ENCODE measurements at places on chromosomes 5 and 9.

DNA sequence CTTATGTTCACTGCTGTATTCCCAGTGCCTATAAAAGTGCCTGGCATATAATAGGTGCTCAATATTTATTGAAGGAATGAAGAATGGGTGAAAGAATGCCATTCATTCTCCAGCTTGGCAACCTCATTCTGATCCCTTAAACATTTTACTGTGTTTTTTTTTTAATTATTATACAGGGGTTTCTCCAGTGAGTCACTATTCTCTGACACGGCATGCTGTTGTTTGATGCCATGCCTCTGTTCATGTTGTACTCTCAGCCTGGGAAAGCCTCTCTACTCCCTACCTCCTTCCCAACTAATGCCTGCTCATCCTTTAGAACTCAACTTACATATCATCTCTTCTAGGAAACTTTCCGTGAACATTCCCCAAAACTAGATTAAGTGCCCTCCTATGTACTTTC lies 70.2 kb upstream of the PHF24 start:
- no peak for DNase-seq

DNA sequence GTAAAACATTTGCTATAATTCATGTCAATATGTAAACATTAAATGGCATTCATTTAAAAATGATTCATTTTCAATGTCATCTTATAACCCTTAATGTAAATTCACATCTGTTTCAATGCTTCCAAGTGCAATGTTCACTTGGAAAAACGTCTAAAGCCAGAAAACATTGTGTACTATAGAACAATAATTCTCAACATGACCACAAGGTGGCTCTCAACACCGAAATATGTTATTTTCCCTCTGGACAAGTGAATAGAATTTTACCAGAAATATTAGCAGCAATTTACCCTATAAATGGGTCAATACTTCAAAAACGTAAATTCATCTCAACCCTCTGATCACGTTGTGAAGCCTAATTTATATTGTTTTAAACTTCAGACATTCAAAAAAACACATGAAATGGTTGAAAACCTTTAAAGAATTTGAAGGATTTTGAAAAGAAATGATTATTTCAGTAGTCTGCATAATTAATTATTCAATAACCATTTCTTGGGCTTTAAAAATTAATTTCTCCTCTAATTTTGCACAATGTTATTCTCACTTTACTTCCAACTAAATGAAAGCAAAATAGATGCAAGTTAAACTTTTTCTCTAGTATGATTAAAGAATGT lies 11.0 kb downstream of the CDH10 start:
- no peak for DNase-seq

GRCh38 chr5:41482173-41482572 lies 28.2 kb downstream of the PLCXD3 start:
- no peak for DNase-seq

GRCh38 chr5:14245132-14245925 lies 102.2 kb downstream of the TRIO start:
- no peak for DNase-seq

GRCh38 chr9:68867066-68867465 lies 146.8 kb downstream of the PRKACG start:
- no peak for DNase-seq

DNA sequence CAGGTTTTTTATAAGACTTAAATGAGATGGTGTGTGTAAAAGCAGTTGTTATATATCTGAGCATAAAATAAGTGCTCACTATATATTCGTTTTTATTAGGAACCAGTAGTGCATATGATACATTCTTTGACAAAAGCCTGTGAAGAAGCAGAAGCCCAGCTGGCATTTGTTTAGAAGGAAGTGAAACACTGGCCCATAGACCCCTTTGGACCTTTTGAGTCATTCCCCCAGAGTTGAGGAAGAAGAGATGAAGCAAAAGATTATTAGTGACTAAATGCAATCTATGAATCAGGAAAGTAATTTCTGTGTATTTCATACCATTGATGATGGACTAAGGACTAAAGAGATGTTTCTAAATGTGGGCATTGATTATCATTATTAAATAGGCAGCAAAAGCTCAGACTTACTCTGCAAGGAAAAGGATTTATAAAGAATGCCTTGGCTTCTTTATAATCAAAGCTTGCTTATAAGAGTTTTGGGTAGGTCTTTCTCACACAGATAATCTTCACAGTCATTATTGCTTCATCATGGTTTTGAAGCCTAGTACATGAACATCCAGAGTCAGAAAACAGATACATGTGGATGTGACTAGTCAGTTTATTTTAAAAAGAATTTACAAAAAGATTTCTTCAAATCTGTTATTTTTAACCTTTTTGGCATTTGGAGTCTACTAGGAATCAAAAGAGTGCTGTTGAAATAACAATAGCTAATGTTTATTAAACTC lies 16.9 kb upstream of the FER start:
- no peak for DNase-seq

- DNase-seq: no peak
Observed at GRCh38 chr5:96175090-96175489, 213.4 kb upstream of the ELL2 start.

DNA sequence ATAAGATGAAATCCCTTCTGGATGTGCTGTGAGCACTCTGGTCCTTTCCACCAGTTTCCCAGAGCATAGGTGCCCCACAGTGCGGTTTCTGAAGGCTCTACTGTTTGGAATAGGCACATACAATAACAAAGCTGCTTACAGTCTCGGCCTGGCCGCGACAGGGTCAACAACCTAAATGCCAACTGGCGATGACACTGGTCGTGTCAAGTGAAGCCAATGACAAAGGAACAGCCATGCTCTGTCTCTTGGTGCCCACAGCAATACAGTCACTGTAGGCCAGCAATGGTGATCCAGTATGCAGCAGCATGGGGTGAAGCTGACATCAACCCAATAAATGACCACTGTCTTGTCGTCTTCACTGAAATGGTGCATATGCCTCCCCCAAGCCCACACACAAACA lies 47.8 kb upstream of the EQTN start:
- DNase-seq: no peak

DNA sequence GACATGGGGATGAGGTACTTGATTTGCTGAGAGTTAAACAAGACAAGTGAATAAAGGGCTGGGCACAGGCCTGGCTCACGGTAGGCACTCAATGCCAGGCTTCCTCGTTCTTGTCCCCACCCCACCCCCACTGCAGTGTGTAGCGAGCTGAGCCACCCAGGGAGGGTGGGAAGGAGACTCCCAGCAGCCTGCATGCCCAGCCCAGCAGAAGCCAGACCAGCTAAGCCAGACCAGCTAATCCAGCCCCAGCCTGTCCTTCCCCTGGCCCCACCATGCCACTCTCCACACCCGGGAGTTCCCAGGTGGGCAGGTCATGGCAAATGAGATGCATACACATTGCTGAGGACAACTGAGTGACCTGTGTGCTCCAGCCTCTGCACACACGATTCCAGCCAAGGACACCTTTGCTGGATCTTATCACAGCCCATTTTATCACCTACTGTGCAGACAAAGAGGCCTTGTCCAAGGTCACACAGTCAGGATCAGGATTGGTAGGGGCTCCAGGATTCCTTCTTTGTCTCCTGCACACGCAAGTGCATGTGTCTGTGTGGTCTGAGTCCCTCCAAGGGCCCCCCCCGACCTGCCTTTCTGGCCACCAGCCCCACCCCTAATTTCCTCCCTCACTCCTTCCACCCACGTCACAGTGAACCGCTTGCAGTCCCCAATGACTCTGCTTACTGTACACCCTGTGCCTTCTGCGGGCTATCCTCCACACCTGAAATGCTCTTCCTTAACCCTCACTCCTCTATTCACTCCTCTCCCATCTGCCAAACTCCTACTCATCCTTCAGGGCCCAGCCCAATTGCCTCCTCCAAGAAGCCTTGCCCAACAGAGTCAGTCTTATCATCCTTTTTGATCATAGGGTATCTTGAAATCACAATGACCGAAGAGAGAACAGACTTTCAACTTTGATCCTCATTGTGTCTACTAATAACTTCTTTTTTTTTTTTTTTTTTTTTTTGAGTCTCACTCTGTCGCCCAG lies 26.6 kb downstream of the DUSP1 start:
- no peak for DNase-seq

DNA sequence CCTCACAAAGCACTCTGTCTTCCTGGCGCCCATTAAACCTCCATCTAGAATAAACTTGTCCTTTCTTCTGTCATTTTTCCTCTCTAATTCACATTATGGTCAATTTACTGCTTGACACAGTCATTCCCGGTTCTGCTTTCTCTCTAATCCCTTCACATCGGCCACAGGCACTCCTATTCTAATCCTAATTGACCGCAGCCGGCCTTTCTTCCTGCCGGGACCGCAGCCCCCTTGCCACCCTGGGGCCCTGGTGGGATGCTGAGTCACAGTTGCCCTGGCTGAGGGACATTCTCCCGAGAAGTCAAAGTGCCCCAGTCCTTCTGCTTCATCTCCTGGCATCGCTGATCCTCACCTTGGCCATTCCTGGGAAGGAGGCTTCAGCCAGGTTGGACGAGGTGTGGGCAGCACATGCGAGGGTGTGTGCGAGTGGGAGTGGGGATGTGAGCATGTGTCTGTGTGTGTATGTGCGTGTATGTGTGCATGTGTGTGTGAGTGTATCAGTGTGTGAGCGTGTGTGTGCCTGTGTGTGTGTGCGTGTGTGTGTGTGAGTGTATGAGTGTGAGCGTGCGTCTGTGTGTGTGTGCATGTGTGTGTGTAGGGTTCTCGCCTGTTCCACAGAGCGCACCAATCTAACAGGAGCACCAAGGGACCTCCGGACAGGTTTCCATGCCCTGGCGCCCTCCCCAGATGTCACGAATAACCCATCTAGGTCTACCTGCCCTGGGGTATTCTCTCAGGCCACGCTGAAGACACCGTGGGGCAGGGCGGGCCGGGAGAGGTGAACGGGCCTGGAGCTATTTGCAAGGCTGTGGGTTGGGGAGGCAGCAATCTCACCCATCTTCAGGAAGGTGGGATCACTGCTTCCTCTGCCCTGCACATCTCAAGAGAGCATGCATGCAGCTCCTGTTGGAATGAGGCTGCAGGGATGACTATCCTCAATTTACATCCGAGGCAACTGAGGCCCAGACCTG lies 191.2 kb downstream of the PAX5 start:
- no peak for DNase-seq

DNA sequence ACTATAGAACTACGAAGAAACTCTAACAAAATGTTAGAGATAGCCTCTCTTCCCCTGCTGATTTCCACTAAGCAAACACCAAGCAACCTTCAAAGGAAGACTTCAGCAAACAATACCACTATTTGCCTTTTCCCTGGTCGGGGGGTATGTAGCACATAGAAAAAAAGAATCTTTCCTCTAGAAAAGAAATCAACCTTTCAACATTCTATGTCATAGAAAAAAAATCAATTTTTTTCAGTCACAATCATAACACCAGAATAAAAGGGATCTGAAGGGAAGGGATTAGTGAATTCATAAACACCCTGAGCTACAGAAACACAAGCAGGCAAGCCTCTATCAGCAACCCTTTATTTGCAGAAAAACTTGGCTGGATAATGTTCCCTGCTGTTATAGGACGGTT lies 15.3 kb downstream of the ABCA1 start:
- DNase-seq: no peak

GRCh38 chr5:35457912-35458823 lies 159.5 kb upstream of the SPEF2 start:
- no peak for DNase-seq

DNA sequence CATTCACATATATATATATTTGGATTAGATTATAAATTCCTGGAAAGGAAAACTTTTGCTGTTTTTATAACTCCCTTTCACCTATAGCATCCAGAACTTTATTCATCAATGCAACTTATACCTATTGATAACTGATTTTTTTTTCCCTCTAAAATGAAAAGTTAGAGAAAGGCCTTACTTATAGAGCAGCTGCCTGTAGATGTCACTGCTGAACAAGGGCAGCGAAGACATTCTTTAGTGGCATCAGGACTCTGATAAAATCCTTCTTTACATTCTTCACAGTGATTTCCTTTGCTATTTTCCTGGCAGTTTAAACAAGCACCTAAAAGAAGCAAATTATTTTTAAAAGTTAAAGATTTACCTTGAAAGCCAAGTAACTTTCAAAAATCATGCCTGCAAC lies 32.3 kb upstream of the CDK5RAP2 start:
- no peak for DNase-seq

DNA sequence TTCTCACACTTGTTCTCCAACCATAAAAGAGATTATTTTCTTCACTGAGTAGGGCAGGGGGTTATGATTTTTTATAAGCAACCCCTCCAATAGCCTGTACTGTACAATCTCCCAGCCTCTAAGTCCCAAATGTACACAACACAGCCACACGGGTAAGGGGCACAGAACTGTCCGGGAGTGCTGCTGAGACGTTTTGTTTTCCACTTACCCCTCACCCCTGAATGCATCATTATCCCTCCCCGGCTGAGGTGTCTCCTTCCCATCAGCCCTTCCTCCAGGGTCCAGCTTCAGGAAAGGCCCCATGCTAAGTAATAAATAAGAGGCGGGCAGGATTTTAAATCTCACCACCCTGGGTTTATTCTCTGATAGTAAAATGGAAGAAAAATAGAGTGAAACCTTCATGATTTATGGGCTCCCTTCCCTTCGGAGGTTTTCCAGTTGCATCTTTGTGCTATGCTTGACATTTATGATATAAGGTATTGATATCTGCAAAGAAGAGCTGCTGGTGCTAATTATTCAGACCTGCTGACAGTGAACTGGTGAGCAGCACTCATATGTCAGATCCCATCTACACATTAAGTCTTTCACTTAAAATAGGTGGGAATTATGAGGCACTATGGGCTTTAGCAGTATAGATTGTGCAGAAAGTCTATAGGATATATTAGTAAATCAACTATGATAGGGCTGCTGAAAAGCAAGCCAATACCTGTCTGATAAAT lies 67.2 kb upstream of the MEGF10 start:
- DNase-seq: no peak

DNA sequence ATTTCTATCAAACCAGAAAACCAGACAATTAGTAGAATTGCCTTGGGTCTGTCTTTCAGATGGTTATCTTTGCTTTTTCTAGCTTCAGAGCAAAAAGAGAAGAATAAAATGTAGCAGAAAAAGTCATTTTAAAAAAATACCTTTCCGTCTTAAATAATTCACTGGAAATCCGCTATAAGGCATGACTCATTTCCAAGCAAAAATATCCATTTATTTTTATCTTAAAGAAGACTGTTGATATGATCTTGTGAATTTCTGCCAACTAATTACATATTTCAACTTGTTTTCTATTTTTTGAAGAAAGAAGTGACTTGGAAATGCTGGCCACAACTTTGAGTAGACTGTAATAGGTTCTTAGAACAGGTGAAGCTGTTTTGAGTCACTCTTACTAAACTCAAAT lies 83.7 kb downstream of the VCAN start:
- DNase-seq: no peak

DNA sequence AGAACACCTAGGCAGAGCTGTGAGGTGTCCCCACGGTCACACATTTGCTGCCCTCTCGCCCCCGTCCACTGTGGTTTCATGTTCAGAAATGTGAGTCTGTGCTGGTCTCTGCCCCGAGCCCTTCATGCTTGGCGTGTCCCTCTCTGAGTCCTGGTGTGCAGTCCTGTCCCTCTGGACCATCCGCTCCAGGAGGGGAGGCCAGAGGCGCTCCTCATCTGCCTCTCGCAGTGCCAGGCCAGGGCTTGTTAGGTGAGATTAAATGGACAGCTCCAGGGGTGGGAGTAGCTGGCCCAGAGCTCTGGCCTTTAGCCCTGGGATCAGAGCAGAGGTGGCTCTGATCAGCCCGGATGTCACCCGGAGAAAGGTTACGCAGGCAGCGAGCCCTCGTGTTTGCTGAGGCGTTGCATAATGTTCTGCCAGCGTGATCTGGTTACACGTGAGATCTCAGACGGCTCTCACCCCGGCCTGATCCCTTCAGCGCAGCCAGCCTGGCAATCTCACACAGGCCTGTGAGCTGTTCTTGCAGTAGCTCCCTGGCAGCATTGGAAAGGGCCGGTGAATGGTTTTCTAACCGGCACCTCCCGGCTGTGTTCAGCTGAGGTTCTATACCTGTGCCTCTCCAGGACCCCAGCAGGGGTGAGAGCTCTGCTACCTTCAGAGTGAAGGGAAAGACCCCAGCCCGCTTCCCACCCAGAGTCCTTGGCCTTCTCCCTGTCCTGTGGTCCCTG lies 24.5 kb downstream of the PTGES2 start:
- no peak for DNase-seq
